Neural progenitor cell (in vitro differentiated cells): ENCODE measurements at places on chromosomes 5 and 9. TPM values are rescaled to one million over a fixed set of nuclear protein-coding genes. Genes with fewer than 3 reads are reported as not detected.

SLCO6A1 gene
- 0.51 and 2.1 TPM in 2 replicates for total RNA-seq

GRCh38 chr5:173163219-173163618 is 18.9 kb downstream of the BNIP1 start:
- no peak overlapping the region for H3K27ac ChIP-seq
- no peaks in the 10 kb centered on the region for H3K36me3 ChIP-seq
- H3K4me1 ChIP-seq, result no peaks in the 10 kb centered on the region
- H3K27me3 ChIP-seq, result no peaks in the 10 kb centered on the region

DNA sequence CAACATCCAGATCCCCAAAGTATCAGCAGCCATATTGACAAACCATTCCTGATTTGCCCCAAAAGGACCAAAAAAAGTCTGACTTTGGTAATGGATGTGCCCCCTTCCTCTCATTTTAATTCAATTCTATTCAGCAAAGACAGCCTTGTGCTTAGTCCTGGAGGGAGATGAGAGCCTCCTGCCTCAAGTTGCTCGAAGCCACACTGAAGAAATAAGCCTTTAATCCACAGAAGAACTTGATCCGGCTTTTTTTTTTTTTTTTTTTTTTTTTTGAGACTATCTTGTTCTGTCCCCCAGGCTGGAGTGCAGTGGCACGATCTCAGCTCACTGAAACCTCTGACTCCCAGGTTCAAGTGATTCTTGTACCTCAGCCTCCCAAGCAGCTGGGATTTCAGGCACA is 8.4 kb upstream of the PAX5 start:
- H3K27me3 ChIP-seq, result peaks cover 32% of the 10 kb centered on the region
- H3K27ac ChIP-seq, result no peak overlapping the region

EQTN gene
- total RNA-seq, result 2.0 and 3.4 TPM in 2 replicates

GRCh38 chr9:80875947-80876346 is 813.4 kb downstream of the TLE1 start:
- H3K27ac ChIP-seq, result no peak overlapping the region
- no peaks in the 10 kb centered on the region for H3K27me3 ChIP-seq
- peaks cover 2% of the 10 kb centered on the region for H3K4me1 ChIP-seq
- DNase-seq, result no peak

DNA sequence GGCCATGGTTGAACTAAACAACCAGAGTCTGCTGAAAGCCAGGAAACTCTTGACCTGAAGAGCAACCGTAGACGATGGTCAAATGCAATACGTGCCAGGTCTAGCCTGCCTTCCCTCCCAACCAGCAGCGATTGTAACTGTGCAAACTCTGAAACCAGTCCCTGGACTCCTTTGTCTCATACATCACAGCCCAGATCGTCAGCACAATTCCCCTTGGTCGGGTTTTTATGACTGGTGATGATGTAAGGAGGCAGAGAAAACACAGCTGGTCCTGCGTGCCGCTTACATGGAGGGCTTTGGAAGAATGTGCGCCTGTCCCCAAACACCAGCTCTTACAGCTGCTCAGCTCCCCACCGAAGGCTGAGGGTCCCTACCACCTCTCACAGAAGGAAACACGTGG is 24.6 kb downstream of the SMIM23 start:
- H3K27me3 ChIP-seq, result peaks cover 30% of the 10 kb centered on the region
- H3K4me1 ChIP-seq, result peaks cover 9% of the 10 kb centered on the region
- H3K36me3 ChIP-seq, result no peaks in the 10 kb centered on the region
- H3K4me3 ChIP-seq, result no peak overlapping the region
- DNase-seq, result no peak
